ENCODE measurements at places on chromosomes 1 and 21. TPM values are rescaled to one million over a fixed set of nuclear protein-coding genes. Genes with fewer than 3 reads are reported as not detected.
A peak's percentile ranks its signal among the peaks of the same experiment; 100 is the strongest.

DNA sequence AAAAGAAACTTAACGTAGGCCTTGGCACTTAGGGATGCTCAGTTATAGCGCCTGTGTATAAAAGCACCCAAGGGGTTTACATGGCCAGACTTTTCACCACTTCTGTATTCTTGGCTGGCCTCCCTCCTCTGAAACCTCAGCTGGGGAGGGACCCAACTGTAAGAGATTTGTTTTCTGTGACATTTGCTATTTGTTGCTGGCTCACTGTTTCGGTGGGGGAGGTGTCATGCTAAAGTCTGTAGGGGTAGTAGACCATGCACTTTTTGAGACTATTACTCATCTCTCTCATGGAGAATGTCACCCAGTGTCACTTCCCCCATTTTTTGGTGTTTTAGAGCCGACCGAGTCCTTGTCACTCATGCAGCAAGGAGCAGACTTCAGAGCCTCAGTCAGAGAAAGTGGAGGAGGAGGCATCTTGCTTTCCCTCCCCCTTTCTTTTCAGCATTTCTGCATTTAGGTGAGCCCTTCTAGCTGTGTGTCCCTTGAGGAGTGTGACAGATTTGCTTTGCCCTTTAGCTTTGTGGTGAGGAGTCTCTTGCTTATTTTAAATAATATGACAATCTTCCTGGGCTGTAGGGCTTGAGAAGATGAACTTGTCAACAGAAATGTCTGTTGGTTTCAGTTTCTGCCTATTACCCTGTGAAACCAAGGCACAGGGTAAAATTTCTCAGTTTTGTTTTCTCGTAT lies 160.1 kb downstream of the FASLG start:
- no peak for DNase-seq

GRCh38 chr1:164760569-164760968 lies 201.6 kb downstream of the PBX1 start:
- DNase-seq, result no peak

PLA2G5 gene
- total RNA-seq, result not detected

DNA sequence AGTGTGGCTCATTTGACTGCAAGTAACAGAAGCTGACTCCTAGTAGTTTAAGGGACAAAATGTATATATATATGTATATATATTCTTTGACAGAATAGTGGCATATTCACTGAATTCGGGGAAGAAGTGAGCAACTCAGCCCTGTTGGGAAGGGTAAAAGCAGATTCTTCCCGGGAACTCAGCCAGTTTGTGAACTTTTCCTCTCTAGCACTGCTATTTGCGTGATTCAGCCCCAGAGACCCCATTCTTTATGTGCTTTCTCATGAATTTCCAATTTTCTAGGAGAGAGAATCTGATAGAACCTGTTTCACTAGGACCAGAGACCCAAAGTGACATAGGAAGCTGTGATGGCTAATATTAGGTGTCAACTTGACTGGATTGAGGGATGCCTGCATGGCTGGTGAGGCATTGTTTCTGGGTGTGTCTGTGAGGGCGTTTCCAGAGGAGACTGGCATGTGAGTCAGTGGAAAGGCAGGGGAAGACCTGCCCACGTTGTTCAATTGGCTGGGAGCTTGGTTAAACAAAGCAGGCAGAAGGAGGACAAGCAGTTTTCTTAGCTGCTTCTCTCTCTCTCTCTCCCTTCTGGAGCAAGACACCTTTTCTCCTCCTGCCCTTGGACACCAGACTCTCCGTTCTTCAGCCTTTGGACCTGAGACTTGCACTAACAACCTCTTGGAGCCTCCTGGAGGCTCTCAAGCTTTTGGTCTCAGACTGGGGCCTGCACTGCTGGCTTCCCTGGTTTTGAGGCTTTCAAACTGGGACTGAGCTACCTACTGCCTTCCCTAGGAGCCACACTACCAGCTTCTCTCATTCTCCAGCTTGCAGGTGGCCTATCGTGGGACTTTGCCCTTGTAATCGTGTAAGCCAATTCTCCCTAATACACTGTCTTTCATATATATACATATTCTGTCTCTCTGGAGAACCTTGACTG lies 93.4 kb upstream of the KCNK1 start:
- peak; percentile 88 for DNase-seq

LCE1F gene
- total RNA-seq, result not detected

DNA sequence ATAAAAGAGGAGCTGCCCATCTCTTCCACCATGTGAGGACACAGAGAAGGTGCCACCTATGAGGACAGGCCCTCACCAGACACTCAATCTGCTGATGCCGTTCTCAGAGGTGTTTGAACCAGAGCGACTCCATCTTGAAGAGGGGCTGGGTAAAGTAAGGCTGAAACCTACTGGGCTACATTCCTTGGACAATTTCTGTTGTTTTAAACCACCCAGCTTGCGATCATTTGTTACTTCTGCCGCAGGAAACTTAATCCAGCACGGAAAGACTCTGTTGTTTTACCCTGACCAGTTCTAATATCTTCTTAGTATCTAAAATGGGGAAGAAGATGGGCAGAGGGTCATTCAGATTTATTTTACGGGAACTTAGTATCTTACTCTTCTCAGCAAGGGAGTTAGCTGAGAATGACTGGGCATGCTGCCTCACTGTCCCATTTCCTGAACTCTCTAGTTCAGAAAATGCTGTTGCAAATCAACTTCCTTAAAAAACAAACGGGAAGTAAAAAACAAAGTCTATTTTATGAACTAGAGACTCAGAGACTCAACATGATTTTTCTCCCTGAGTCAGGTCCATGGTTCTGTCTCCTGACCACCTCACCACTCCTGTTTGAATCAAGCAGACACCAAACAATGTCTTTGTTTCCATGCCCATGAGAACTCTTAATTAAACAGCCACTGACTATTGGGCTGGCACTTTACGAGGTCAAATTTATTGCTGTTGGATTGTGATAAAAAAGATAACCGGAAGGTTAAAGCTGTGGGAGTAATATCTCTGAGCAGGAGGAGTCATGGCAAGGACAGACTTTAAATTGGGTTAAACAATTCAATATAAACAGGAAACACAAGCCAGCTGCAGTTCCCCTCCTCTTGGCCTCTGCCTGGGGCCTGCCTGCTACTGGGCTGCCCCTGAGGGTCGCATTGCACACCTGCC lies 23.8 kb upstream of the IFNAR1 start:
- peak; percentile 67 for DNase-seq

NPL gene
- total RNA-seq, result 1.9 TPM

Measured in A172 (cell line).